ENCODE measurements at places on chromosomes 7 and 10. TPM values are rescaled to one million over a fixed set of nuclear protein-coding genes. Genes with fewer than 3 reads are reported as not detected.
A peak's percentile ranks its signal among the peaks of the same experiment; 100 is the strongest.

DNA sequence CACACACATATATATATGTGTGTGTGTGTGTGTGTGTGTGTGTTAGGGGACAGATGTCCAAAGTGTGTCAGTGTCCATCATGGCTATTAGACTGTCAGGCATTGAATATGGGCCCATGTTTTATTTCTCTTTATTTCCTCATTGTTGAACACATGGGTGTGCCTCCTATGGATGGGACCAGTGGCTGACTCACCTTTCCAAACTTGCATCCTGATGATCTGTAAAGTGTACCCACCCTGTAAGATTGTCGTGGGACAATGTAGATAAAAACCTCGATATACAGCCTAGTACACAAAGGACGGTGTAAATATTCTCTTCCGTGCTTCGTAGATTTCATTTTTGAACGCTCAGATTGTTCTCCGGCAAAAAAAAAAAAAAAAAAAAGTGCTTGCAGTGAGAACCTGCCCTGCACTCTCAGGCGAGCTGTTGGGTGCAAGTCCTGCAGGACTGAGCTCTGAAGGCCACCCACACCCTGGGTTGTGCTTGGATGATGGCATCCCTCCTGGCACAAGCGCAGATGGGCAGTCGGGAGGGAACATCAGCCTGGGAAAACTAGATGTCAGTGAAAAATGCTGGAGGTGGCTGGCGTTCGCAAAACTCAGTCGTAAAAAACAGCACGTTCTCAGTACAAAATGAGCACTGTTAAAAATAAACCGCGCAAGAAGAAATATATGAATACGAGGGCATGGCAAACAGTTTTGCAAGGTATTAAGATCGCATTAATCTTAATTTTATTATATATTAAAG lies 166.9 kb downstream of the CUX1 start:
- no peak overlapping the region for H3K27ac ChIP-seq
- no peak for DNase-seq
- H3K4me1 ChIP-seq: peaks cover 17% of the 10 kb centered on the region
- peaks cover 2% of the 10 kb centered on the region for H3K36me3 ChIP-seq

DNA sequence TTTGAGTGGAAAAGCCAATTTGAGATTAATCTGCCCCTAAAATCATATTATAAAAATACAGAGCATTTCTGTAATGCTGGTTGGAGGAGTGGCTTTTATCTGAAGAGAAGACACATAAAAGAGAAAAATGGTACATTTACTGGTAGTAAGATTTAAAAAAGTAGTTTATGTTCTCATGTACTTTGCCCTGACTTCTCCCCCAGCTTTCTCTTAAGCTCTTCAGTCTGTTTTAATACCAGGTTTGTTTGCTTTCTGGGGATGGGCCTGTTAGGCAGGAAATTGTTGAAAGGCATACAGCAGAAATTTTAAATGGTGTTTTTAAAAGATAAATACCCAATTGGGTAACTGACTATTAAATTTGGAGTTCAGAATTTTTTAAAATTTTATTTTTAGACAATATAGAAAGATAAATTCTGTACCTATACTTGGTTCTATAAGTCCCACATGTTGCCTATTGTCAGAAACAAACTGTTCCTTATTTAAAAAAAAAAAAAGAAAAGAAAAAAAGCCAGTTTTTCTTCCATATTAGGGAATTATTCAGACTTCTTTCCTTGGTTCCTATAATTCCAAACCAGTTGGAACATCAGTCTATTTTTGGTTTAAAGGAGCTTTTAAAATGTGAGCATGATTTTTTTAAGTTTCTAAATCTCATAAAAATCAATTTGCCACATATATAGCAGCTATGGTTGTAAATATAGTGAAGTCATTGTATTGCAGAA lies 136.6 kb downstream of the ARID5B start:
- no peak for DNase-seq
- peak overlapping the region; percentile 58 for H3K4me3 ChIP-seq
- H3K36me3 ChIP-seq: peaks cover 11% of the 10 kb centered on the region
- no peaks in the 10 kb centered on the region for H3K27me3 ChIP-seq
- peak overlapping the region; percentile 97 for H3K27ac ChIP-seq

- DNase-seq: no peak
- H3K4me1 ChIP-seq: peaks cover 6% of the 10 kb centered on the region
- H3K4me3 ChIP-seq: no peak overlapping the region
- no peak overlapping the region for H3K27ac ChIP-seq
- H3K27me3 ChIP-seq: no peaks in the 10 kb centered on the region
Measured at GRCh38 chr10:5953676-5954075, 23.7 kb downstream of the IL15RA start.

Gene OPN4
- total RNA-seq: not detected

- no peaks in the 10 kb centered on the region for H3K4me1 ChIP-seq
- DNase-seq: no peak
- no peak overlapping the region for H3K4me3 ChIP-seq
- no peaks in the 10 kb centered on the region for H3K27me3 ChIP-seq
Measured at GRCh38 chr10:78588194-78588811, 480.5 kb upstream of the ZMIZ1 start.

DNA sequence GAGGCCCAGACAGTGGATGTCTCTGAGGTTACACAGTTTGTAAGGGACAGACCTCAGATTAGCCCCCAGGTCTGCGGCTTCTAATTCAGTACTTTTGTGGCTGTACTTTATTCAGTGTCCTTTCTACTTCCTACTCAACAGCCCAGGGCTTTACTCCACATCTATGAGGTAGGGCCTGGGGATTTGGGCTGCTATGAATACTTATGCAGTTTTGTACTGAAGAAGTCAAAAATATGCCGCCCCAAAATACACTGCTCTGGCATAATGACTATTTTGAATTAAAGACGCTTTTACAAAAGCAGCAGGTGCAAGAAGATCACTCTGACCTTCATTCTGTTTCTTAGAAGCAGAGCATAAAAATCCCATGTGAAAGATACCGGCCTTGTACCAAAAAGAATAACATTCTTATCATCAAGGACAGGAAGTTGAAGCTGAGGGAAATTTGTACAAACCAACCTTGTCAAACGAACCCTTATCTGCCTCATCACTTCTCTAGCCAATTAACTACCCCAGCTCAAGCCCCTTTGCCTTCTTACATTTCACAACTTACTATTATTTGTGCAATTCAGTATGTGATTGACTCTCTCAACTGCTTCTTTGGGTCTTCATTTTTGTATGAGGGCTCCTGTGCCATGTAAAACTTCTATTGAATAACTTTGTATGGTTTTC lies 26.1 kb upstream of the TRUB1 start:
- peaks cover 22% of the 10 kb centered on the region for H3K4me1 ChIP-seq
- H3K27ac ChIP-seq: peak overlapping the region; percentile 56
- no peak for DNase-seq
- H3K27me3 ChIP-seq: peaks cover 9% of the 10 kb centered on the region

Gene REPIN1
- total RNA-seq: 73.7 TPM

Gene TFEC
- 0.44 TPM for total RNA-seq

Gene RADIL
- 0.53 TPM for total RNA-seq

GRCh38 chr10:127194111-127194510 lies 2.3 kb downstream of the INSYN2A start:
- no peaks in the 10 kb centered on the region for H3K4me1 ChIP-seq
- no peak for DNase-seq
- H3K4me3 ChIP-seq: no peak overlapping the region
- no peak overlapping the region for H3K27ac ChIP-seq

- peaks cover 1% of the 10 kb centered on the region for H3K36me3 ChIP-seq
- H3K27me3 ChIP-seq: no peaks in the 10 kb centered on the region
- no peak for DNase-seq
- H3K27ac ChIP-seq: no peak overlapping the region
Measured at GRCh38 chr10:78357141-78358063, 323.7 kb downstream of the RPS24 start.

GRCh38 chr10:102405632-102406031 lies 10.1 kb downstream of the NFKB2 start:
- H3K36me3 ChIP-seq: no peaks in the 10 kb centered on the region
- DNase-seq: no peak
- H3K4me3 ChIP-seq: no peak overlapping the region
- H3K4me1 ChIP-seq: peaks cover 46% of the 10 kb centered on the region
- peaks cover 7% of the 10 kb centered on the region for H3K27me3 ChIP-seq

GRCh38 chr7:21524680-21525079 lies 18.2 kb upstream of the DNAH11 start:
- H3K4me1 ChIP-seq: no peaks in the 10 kb centered on the region
- H3K27me3 ChIP-seq: no peaks in the 10 kb centered on the region
- DNase-seq: no peak
- H3K4me3 ChIP-seq: no peak overlapping the region
- no peak overlapping the region for H3K27ac ChIP-seq
- no peaks in the 10 kb centered on the region for H3K36me3 ChIP-seq

Gene SDK1
- 6.3 TPM for total RNA-seq

DNA sequence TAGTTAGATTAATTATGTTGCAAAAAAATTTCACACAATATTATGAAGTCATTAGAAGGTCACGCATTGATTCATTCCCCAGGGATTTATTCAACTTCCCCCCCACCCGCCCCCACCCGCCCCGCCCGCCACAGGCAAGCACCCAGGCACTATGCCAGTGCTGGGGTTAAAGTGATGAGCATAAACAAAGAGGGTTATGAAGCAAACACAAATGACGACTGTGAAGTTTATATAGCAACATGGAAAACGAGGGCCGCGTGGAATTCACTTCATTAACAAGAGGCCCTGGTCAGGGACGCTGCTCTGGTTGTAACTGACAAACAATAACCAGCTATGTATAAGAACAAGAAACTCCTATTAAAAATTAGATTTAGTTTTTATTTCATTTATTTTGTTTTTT lies 656.5 kb upstream of the COBL start:
- no peaks in the 10 kb centered on the region for H3K36me3 ChIP-seq
- H3K27me3 ChIP-seq: no peaks in the 10 kb centered on the region
- DNase-seq: no peak
- H3K4me3 ChIP-seq: no peak overlapping the region

- no peaks in the 10 kb centered on the region for H3K27me3 ChIP-seq
- H3K27ac ChIP-seq: no peak overlapping the region
- no peak overlapping the region for H3K4me3 ChIP-seq
- no peak for DNase-seq
- no peaks in the 10 kb centered on the region for H3K36me3 ChIP-seq
Measured at GRCh38 chr7:132516042-132516840, 60.0 kb downstream of the PLXNA4 start.

GRCh38 chr7:39249635-39250152 lies 272.0 kb downstream of the POU6F2 start:
- no peaks in the 10 kb centered on the region for H3K4me1 ChIP-seq
- H3K27me3 ChIP-seq: peaks cover 5% of the 10 kb centered on the region
- H3K27ac ChIP-seq: no peak overlapping the region
- no peak for DNase-seq
- H3K4me3 ChIP-seq: no peak overlapping the region
- no peaks in the 10 kb centered on the region for H3K36me3 ChIP-seq

DNA sequence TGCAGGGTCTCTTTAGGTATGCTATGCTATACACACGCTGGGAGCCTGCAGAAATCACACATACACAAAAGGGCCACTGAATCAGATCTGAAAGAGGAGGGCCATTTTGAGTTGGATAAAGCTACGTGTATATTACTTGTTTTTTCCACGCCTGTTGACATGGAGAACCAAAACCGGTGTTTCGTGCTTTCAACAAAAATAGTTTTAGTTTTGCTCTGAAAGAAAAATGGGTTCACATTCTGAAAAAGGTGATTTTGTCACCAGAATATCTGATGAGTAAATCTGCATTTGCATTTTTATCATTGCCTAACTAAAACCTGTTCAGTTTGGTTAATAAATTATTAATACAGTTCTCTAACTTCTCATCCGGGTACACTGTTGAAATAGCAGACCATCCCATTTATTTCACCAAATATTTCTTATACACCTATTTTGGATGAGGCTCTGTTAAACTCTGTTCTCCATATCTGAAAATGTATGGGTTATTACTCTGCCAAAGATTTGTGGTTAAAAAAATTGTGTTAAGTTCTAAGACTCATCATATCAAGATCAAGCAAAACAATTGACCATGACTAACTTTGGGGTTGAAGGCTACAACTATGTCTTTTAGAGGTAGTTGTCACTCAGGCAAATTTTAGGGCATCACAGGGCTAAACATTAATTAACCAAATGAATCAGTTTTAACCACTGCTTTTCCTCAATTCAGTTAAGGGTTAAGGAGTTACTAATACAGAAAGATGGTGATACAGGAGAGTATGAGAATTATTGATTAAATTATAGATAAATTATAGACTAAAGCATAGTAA lies 101.2 kb upstream of the RPA3 start:
- H3K36me3 ChIP-seq: peaks cover 4% of the 10 kb centered on the region
- H3K4me1 ChIP-seq: peaks cover 33% of the 10 kb centered on the region
- no peak overlapping the region for H3K27ac ChIP-seq
- H3K4me3 ChIP-seq: no peak overlapping the region
- DNase-seq: no peak
- H3K27me3 ChIP-seq: no peaks in the 10 kb centered on the region

DNA sequence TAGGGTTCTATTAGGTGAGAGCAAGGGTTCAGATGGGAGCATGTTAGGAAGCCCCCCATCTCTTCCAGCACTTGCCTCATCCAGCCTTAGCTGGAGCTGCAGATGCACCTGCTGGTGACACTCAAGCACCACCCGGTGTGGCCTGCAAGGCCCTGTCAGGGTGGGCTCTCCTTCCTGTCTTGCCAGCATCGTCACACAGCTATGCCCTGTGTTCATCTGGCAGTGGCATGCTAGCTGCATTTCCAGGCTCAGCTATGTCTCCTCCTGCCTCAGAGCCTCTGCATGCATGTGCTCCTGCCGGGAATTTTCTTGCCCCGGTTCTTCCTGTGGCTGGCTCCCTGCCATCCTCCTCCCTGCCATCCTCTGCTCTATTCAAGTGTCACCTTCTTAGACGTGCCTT lies 129.7 kb upstream of the KLF6 start:
- no peaks in the 10 kb centered on the region for H3K36me3 ChIP-seq
- no peak overlapping the region for H3K4me3 ChIP-seq
- H3K4me1 ChIP-seq: no peaks in the 10 kb centered on the region
- no peaks in the 10 kb centered on the region for H3K27me3 ChIP-seq
- no peak for DNase-seq

- H3K4me1 ChIP-seq: peaks cover 18% of the 10 kb centered on the region
- H3K36me3 ChIP-seq: no peaks in the 10 kb centered on the region
- peak; percentile 25 for DNase-seq
- H3K4me3 ChIP-seq: peak overlapping the region; percentile 45
- no peak overlapping the region for H3K27ac ChIP-seq
Measured at GRCh38 chr7:151251328-151251688, 2.8 kb upstream of the SMARCD3 start.

GRCh38 chr7:155896531-155897263 lies 84.4 kb upstream of the SHH start:
- H3K4me3 ChIP-seq: no peak overlapping the region
- H3K4me1 ChIP-seq: peaks cover 4% of the 10 kb centered on the region
- DNase-seq: no peak

- no peaks in the 10 kb centered on the region for H3K27me3 ChIP-seq
- no peaks in the 10 kb centered on the region for H3K4me1 ChIP-seq
- no peak overlapping the region for H3K27ac ChIP-seq
- H3K4me3 ChIP-seq: no peak overlapping the region
Measured at GRCh38 chr7:137325927-137326326, 17.6 kb downstream of the PTN start.
